ENCODE measurements at places on chromosomes 3 and 15.

DNA sequence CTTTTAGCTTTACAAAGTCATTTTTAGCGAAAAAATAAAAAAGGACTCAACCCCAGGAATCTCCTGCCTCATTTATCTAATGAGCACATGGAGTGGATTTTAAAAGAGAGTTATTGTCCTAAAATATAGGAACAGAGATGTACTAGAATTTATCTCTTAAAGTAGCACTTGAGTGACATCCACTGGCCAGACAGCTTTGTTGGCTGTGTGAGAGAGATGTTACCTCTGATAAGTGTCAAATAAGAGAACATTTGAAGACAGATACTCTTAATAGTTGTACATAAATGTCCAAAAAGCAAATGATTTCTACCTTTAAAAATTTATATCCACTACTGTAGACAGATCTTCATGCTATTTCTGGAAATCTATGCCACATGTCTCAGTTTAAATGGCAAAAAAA lies 12.3 kb upstream of the MFSD1 start:
- DNase-seq, result no peak

DNA sequence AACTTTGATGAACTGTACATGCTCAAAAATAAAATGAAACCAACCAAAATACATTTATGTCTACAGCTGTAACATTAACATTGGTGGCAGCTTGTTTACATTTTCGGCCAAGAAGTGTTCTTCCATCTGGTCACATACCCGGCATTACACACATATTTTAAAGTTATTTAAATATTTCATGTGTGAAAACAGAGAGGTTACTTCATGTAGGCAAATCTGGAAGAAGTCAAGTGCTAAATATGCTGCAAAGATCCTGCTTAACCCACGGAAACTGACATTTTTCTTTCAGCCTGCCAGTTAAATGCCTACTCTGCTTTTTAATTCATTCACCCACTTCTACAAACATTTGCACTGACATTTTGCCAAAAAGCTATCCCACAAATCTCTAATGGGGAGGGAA lies 69.7 kb downstream of the MB21D2 start:
- DNase-seq, result no peak

DNA sequence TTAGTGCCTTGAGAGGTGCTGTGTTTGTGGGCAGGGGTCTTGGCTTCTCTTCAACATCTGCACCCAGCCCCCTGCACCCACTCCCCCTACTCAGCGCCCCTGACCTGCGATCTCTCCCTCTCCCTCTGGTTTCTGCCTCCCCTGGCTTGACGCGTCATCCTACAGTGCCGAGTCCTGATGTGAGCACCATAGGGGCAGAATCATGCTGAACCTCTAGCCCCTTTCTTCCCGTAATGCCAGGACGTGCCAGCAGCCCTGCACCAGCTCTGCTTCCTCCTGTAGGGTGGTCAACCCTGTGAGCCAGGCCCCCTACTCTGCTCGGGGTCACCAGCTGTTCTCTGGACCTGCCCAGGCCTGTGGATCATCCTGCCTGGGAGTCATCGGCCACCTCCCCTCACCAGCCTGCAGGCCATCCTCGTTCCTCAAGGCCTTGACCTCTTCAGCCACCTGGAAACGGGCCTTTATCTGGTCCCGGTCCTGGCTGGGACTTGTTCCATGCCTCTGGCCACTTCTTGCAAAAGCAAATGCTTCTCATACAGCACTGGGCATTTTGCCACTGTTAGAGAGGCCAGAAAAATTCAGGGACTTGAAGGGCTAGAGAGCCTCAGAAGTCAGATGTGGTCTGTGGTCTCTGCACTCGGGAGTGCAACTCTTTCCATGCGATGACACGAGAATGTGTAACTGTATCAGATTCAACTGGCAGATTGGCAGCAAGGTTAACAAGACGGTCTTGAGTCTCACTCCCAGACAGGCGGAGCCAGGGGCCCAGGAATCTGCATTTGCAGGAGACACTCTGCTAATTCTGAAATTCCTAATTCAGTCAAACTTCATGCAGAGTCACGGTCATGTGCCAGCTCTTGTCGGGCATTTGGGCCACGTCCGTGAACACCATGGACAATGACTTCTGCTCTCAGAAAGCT lies 16.7 kb upstream of the KLF15 start:
- no peak for DNase-seq

DNA sequence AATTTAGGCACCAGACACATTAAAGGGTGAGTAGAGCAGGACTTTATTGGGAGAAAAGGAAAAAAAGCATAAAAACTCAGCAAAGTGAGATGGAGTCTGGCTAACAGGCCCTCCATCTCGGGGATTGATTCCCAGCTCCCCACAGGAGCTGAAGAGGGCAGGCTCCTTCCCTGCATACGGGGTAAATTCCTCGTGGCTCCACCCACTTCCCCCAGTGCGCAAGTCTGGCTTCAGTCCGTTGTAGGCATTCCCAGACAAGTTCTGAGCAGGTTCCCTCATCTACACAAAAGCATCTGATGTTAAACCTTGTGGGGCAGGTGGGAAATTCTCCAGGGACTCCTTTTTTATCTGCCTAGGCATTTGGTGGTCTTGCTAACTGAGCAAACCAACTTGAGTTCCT lies 722.6 kb downstream of the ZNF385D start:
- DNase-seq, result no peak

GRCh38 chr3:19016851-19017250 lies 131.5 kb upstream of the KCNH8 start:
- DNase-seq, result no peak

Measured in stimulated activated CD4-positive, alpha-beta T cell treated with anti-CD3 and anti-CD28 coated beads, Interleukin-12 subunit alpha, Interleukin-12 subunit beta, amount 100 ng/mL, for 24 hours (primary cell).